ENCODE measurements at places on chromosomes 16 and 17.
A peak's percentile ranks its signal among the peaks of the same experiment; 100 is the strongest.

- no peak for DNase-seq
Measured at GRCh38 chr17:40303708-40304551, 5.0 kb upstream of the RARA start.

DNA sequence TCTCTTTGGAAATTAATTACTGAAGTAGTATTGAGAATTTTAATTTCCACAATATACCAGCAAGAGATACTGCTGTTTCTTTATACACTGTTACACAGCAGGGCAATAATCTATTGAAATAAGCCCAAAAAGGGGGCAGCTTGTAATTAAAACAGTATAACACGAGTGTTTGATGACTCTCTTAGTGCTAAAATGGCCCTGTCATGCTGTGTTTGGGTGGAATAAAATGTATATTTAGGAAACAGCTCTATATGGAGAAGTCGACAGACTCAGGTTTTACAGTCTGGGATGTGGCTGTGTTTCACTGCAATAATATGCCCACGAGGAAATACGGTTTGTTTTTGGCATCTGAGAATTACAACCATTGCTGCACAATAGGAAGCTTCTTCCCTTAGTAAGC, 537.7 kb upstream of the HSBP1 start:
- no peak for DNase-seq

DNA sequence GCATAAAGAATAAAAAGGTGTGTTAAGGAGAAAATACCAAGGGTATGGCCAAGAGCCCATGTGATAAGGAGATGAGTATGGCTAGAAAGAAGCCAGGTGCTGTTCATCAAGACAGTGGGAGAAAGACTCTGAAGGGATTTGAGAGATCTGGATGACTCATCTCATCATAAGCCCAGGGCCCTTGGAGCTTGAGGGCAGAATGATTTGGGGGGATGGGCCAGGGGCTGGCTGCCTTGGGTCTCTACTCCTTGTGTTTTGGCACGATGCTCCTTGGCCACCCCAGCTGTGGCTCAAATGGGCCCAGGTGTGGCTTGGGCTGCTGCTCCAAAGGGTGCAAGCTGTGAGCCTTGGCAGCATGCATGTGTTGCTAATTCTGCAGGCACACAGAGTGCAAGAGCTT, 14.5 kb upstream of the TNFRSF13B start:
- DNase-seq, result no peak

GRCh38 chr16:50667497-50668367, 13.4 kb downstream of the SNX20 start:
- no peak for DNase-seq

DNA sequence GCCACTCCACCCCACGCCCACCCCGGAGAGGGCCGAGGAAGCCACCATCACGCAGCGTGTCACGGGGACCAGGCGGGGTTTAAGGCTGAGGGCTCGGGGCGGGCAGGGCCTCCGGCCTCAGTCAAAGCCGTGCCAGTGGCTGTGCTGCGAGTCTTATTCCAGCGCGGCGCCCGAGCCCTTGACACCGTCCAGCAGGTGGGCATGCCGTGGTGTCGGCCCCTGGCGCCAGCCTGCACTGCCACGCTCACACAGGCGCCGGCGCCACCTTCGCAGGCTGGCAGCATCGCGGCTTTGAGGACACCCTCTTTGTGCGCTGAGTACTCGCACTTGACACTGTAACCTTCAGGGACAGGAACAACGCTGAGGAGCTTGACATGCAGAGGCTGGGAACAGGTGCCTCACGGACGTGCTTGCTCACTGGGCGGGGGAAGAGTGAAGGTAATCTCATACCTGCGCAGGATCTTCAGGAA, 34.0 kb upstream of the ZNF629 start:
- no peak for DNase-seq

DNA sequence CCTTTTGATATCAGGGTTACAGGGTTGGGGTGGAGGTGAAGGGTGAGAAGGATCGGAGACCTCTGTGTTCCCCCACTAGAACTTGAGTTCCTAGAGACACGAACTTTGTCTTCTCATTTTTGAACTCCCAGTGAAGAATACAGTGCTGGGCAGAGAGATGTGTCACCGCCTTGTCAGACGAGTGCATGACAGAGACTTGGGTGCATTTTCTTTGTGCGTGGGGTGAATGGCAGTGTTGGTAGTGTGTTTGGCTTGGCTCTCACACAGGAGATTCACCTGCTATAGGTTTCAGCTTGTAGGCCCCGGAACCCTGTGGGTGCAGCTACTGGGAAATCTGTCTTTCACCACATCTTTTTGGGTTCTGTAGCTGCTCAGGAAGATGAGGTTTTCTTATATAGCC, 40.0 kb upstream of the CCR7 start:
- peak; percentile 75 for DNase-seq

- DNase-seq, result no peak
Measured at GRCh38 chr17:68089881-68090280, 54.3 kb downstream of the KPNA2 start.

DNA sequence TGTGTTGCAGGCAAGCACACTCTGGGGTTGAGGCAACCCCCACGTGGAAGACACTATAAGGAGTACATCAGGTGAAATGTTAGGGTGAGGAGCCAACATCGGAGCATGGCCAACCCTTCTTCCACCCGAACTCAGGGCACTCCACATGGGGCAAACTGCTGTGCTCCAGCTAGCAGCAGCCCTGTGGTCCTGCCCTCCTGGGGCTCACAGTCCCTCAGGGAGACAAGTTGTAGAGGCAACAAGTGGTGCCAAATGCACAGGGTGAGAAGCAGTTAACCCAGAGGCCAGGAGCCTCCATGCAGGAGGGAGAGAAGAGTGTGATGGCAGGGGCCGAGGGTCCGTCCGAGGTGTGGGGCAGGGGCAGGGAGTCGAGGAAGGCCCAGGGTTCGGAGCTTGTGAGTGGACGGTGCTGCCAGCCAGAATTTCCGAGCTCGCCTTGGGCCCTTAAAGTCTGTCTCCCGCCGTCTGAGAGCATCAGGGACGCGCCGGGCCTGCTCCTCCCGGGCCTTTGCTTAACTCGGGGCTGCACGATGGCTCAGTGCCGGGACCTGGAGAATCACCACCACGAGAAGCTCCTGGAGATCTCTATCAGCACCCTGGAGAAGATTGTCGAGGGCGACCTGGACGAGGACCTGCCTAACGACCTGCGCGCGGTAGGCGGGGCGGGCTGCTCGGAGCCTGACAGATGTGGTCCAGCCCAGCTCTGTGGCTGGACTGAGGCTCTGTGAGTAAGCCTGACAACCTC, 32.3 kb downstream of the ATPAF2 start:
- no peak for DNase-seq

DNA sequence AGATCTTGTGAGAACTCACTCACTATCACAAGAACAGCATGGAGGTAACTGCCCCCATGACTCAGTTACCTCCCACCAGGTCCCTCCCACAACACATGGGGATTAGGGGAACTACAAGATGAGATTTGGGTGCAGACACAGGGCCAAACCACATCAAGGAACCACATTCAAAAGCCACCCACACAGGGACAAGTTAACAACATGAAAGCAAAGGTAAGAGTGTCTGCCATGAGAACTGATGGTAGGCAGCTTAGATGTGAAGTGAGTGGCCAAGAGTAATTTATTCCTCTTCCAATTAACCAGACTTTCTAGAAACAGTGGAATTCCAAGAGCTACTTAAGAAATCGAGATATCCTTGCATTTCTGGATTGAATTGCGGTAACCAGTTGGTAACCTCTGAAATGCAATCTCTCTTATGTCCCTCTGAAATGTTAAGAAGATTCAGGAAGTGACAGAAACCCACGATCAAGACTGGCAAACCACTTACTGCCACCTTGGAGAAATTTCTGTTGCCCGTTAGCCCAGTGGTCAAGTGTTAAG, 167.4 kb upstream of the CACNG5 start:
- peak; percentile 59 for DNase-seq

- DNase-seq, result no peak
Measured at GRCh38 chr17:17852930-17853329, 16.1 kb upstream of the SREBF1 start.

GRCh38 chr17:45274033-45274432, 12.1 kb upstream of the SPATA32 start:
- DNase-seq, result no peak

DNA sequence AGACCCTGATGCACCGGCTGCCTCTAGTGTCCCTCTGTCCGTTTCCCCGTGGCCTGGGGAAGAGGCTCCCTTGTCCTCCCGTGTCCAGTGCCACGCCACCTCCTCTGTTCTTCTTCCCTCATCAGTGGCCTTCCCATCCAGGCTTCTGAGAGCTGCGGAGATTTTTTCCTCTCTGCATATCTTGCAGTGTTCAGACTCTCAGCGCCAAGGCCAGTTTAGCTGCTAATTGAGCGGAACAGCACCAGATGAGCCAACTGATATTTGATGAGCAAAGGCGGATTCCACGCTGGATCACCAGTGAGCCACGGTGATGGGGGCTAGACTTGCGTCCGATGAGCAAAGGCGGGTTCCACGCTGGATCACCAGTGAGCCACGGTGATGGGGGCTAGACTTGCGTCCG, 257.6 kb downstream of the FOXL1 start:
- DNase-seq, result no peak

GRCh38 chr16:67311607-67312488, 14.7 kb downstream of the KCTD19 start:
- DNase-seq, result peak; percentile 91

GRCh38 chr16:66918355-66918754, 330 bp downstream of the CDH16 start:
- DNase-seq, result no peak

- DNase-seq, result no peak
Measured at GRCh38 chr17:81470270-81470943, 42.2 kb downstream of the ACTG1 start.

GRCh38 chr17:82519971-82520903, 705 bp downstream of the FOXK2 start:
- DNase-seq, result peak; percentile 36

- DNase-seq, result no peak
Measured at GRCh38 chr16:2853531-2854073, 4.4 kb downstream of the PRSS22 start.

DNA sequence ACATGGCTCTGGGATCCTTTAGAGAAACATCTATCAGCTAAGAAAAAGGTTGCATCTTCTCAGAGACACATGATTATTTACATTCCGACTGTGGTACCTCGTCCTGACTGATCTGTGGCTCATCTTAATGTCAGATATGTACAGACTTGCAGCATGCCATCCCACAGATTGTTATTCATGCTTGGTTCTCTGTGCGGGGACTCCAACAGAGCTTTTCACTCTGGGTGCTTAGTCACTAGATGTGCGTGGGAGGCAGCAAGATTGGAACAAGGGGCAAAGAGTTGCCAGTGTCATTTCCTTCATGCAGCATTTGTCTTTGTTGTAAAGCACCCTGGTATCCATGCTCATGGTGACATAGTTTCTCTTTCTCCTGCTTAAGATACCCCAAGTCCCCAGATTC, 179.1 kb upstream of the CACNG5 start:
- DNase-seq, result no peak

DNA sequence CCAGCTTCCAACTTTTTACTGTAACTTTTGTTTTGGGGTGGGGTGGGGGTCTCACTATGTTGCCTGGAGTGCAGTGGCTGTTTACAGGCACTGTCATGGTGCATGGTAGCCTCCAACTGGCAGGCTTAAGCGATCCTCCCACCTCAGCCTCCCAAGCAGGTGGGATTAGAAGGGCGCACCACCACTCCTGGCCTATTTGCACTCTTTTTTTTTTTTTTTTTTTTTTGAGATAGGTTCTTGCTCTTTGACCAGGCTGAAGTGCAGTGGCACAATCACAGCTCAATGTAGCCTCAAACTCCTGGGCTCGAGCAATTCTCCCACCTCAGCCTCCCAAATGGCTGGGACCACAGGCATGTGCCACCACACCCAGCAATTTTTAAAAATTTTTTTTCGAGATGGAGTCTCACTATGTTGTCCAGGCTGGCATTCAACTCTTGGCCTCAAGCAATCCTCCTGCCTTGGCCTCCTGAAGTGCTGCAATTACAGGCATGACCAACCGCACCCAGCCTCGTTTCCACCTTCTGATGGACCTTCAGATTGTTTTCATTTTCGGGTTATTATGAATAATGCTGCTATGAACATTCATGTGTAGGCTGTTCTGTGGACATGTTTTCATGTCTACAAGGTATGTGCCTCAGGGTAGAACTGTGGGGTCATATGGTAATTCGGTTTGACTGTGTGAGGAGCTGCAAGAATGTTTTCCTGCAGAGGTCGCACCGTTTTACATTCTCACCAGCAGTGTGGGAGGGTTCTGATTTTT, 10.9 kb downstream of the TRAP1 start:
- DNase-seq, result no peak

GRCh38 chr16:67150833-67151396, at the start of gene B3GNT9:
Gene B3GNT9, minus strand, starts transcription at chr16:67150998. Its CDS starts 513 bp downstream, at chr16:67150485.
- no peak for DNase-seq

- DNase-seq, result no peak
Measured at GRCh38 chr16:54651440-54652195, 279.0 kb upstream of the IRX5 start.

- peak; percentile 71 for DNase-seq
Measured at GRCh38 chr17:36703860-36704266, 102.5 kb downstream of the MRM1 start.

DNA sequence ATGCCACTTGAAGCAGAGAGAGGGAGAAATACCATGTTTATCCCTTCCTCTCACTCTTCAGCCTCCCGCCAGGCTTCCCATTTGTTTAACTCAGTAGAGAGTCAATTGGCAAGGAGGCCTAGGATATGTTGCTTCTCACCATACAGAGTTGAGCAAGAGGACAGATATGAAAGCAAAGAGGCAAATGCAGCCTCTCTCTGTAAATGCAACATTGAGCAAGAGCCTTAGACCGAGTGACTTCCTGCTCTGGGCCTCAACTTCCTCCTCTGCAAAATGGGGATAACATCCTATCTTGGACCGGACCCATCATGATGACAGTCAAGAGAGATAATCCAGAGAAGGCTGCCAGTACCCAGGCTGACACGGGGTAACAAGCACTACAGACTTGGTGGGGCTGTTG, 36.8 kb downstream of the SOCS1 start:
- DNase-seq, result no peak

GRCh38 chr17:29007456-29007855, 1.6 kb upstream of the SEZ6 start:
- DNase-seq, result no peak
